Activated T-helper 1 cell treated with anti-CD3 and anti-CD28 coated beads, Interleukin-2, amount 50 U/mL, for 16 hours (primary cell): ENCODE measurements at places on chromosomes 16 and 17.

DNA sequence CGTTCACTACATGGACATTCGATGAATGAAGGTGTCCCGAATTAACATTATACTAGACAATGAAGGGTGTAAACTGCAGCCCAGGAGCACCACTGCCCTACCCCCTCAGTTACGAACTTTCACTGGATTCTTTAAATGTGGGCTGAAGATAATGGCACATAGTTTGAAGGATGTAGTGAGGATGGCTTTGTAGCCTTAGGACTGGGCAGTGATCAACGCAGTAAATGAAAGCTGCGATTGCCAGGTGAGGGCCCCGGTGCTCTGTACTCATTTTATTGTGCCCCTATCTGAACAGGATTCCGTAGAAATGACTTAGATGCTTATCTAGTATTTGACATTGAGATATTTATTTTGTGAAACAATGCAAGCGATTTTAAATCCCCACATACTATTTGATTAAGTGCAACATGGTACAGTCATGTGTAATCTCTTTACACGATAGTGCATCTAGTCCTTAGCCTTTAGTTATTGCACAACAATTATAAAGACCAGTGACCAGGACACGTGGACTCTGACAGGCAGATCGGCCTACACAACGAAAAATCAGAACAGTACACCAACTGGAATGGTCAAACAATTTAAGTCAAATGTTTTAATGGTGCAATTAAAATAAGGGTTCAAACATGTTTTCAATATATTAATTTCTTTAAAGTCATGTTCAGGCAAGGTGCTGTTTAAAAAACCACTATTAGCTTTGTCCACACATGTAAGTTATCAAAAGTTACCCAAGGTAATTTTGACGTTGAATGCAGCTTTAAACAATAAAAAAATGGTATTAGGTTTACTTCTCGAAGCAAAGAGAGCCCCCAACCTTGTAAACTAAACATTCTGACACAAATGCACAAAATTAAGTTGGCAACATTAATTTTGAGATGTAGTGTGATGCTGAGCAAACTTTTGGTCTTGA lies 17.4 kb upstream of the ERN1 start:
- DNase-seq: no peak

GRCh38 chr16:2026461-2027023 lies at the start of gene NHERF2:
NHERF2 (plus strand) TSS chr16:2026902; CDS start chr16:2027006, 104 bp downstream.
- no peak for DNase-seq

GRCh38 chr17:28372203-28372944 lies 880 bp downstream of the SARM1 start:
- no peak for DNase-seq

DNA sequence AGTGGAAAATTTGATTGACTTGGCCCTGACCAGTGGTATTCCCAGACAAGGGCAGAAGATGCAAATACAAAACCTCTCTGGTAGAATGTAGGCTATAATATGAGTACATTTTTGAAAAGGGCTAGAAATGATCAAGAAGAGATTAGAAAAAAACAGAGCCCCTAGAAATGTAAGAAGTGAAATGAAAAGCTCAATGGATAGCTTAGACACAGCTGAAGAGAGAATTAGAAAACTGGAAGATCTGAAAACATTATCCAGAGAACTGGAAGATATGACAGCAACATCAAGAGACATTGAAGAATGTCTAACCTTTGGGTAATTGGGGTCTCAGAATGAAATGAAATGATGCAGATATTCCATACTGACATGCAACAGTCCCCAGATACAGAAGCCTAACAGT lies 105.2 kb upstream of the ZNF750 start:
- no peak for DNase-seq

DNA sequence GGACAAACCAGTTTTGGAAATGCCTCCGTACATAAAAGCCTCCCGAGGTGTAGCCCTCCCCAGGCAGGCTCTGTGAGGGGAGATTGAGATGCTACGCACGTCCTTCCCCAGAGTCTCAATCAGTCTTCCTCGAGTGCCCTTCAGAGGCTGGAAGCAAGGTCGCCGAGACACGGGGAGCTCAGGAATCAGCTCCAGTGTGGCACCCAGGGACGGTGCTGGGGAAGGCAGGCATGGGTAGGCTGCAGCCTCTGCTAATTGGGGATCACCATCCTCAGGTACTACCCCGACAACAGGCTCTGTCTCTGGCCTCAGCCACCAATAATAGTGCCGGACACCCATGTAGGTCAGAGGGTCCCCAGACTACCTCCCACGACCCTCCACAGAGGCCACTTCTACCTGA lies 28.1 kb upstream of the GSG1L start:
- no peak for DNase-seq

GRCh38 chr17:79086609-79087427 lies 12.2 kb downstream of the ENGASE start:
- DNase-seq: no peak

GRCh38 chr16:88974916-88975215 lies 2.1 kb downstream of the CBFA2T3 start:
- DNase-seq: no peak
